Karpas-422 (cell line): ENCODE measurements at places on chromosomes 5 and 9. TPM values are rescaled to one million over a fixed set of nuclear protein-coding genes. Genes with fewer than 3 reads are reported as not detected.

DNA sequence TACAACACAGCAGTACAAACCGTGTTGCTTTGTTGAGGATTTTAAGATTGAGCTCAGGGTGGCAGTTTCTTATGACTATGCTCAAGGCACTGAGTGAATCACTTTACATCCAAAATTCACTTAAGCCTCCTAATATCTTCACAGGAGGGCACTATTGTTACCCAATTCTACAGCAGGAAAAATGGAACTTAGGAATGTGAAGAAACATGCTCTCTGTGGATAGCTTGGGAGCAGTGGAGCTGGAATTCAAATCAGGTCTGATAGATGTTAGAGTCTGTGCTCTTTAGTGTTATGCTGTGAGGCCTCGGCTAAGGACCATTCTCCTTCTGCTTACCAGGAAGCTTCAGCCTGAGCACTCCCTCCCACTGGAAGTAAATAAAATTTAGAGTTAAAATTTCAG, 18.7 kb upstream of the HMHB1 start:
- no peak for DNase-seq

ZNF366 gene
- not detected in 2 replicates for total RNA-seq

DNA sequence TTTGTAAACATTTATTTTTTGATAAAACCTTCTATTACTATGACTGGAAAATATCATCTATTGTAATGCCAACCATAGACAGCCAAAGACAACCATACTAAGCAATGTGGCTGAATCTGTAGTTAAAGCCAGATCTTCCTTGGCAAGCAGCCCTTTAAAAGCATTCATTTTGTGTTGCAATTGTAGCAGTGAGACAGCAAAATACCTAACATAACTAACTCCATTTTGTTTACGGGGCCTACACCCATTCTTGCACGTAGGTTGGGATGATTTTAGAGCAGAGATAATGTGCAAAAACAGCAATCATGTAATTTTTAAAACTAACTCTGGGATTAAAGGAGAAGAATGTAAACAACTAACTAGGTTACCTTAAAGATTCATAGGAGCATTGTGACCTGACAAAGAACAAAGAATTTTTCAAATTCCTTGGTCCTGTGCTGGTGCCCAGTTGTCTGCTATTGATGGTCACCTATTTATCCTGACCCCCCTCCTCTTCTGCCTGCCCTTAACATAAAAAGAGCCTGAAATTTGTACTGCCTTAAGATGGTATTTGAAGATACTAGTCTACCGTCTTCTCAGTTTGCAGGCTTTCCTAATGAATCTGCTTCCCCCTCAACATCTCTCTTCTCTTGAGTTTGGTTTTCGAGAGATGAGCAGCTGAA, 10.6 kb downstream of the IFNA1 start:
- DNase-seq = no peak

C6 gene
- total RNA-seq = not detected in 2 replicates

GRCh38 chr9:89522261-89522958, 24.5 kb upstream of the SEMA4D start:
- peak; percentile 90 for DNase-seq

CATSPER3 gene
- total RNA-seq = not detected in 2 replicates

DNA sequence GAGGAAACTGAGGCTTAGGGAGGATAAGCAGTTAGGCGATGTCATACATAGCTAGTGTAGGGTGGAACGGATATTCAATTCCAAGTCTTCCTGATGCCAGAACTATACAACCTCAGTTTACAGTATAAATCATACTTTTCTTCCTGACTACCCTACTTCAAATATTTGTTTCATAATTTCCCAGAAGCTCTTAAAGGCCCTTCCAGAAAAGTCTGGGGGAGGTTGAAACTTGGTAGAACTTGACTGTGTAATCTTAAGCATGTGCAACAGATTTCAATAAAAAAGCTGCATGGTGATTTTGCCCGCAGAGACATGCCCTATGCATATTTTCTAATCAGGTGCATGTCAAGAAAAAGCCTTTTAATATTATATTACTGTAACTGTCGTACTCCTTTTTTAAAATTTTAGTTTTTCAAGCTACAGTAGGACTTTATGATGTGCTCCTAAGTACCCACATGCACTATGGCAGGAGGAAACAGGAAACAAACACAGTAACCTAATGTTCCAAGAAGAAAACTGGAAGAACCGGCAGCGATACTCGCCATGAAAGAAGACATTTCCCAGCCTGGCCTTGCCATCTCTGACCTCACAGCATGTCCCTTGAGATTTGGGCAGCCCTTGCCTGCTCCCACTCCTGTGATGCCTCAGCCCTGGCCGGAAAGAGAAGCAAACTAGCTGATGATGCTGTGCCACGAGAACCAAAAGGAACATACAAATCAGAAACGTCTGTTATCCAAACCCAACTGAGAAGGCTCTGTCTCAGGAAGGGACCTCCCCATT, 266.0 kb downstream of the EFNA5 start:
- no peak for DNase-seq

URM1 gene
- total RNA-seq = 22.7 and 33.4 TPM in 2 replicates

DNA sequence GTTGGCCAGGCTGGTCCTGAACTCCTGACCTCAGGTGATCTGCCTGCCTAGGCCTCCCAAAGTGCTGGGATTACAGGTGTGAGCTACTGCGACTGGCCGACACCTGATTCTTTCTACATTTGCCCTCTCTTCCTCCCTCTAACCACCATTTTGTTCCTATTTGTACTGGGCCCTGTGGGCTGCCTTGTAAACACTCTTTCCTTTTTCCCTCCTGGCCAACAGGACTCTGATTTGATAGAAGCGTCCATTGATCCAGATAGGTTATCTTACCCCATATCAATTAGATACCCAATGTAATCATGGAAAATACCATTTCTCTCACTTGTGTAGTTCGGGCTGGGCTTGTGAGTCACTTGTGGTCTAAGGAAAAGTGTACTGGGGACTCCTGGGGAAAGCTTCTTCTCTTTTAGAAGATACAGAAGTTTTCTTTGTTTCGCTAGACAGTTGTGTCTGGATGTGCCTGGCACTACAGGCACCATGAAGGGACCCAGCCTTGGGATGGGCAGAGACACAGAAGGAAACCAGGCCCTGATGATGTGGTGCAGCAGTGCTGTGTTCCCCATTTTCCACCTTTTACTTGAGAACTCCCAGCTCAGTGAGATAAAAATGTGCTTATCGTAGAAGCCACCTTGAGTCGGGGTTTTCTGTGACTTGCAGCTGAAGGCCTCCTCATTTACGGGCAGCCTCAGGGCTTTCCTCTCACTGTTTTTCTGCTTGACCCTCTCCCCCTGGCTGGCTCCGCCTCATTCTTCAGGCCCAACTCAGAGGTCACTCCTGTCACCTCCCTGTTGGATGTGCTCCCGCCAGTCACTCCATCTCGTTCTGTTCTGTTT, 32.8 kb upstream of the CPEB4 start:
- DNase-seq = no peak

DNA sequence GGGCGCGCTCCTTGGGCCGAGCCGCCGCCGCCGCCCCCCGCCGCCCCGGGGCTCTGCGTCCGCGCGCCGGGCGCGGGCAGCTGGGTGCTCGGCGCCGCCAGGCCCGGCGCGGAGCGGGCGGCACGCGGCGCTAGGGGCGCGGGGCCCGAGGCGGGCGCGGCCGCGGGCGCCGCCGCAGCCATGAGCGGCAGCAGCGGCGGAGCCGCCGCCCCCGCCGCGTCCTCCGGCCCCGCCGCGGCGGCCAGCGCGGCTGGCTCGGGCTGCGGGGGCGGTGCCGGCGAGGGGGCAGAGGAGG, 351 bp downstream of the TRIO start:
- no peak for DNase-seq

DNA sequence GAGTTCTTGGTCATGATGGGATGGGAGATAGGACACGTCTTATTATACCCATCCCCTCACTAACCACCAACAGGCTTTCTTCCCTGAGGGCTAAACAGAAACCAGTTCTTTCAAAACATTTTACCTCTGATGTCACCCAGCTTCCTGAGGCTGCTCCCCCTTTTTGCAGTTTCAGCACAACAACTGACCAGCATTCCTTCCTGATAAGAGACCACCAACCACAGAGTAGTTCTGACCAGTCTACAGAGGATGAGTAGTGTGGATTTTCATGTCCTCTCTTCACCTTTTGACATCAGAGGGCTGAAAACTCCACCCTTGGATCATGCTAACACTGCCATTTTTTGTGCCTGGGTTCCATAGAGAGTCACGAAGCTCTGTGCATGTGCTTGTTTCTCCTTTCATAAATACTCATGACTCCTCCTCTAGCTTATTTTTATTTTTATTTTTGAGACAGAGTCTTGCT, 82.6 kb downstream of the OSTF1 start:
- no peak for DNase-seq

LURAP1L gene
- total RNA-seq = not detected in 2 replicates

DNA sequence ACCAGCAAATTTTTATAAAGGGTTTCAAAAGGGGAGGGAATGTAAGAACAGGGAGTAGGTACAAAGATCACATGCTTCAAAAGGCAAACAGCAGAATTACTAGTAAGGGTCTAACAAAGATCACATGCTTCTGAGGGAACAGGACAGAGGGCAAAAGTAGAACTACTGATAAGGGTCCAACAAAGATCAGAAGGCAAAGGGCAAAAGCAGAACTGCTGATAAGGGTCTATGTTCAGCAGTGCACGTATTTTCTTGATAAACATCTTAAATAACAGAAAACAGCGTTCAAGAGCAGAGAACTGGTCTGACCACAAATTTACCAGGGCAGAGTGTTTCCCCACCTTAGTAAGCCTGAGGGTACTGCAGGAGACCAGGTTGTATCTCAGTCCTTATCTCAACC, 469.5 kb upstream of the PIK3R1 start:
- DNase-seq = no peak

GRCh38 chr9:123434619-123435240, 78.7 kb downstream of the CRB2 start:
- DNase-seq = no peak

- DNase-seq = peak; percentile 77
These were observed 537 bp downstream of the MEIKIN start for GRCh38 chr5:131944702-131945550.

SLC23A1 gene
- total RNA-seq = not detected in 2 replicates

DNA sequence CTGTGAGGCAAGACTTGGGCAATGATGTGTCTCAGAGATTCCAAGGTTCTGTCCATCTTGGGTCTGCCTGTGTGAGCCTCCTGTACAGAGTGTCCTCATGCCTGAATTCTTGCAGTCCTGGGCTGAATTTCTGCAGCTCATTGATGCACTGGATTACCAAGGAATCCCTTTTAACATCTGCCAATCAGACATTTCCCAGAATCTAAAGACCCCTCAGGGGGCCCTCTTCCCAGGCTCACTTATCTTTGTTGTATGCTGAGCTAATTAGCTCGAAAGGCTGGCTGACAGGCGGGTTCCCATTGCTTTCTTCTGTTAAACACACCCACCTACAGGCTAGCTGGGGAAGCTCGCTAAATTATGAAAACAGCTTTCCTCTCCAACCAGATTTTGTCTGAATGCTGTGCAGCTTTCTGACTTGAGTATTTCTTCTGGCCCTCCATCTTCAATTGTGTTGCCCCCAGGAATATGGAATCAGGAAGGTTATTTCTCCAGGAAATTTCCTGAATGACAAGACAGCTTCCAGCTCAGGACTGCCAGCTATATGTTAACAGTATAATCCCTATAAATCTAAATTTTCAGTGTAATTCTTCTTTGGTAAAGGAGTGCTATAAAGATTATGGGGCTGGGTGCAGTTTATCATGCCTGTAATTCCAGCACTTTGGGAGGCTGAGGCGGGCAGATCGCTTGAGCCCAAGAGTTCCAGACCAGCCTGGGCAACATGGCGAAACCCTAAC, at the start of gene LIX1:
Gene LIX1, minus strand, starts transcription at position 91 of the 734 bp plus-strand sequence. Its CDS starts 35 bp downstream, at position 56.
- DNase-seq = peak; percentile 79

- DNase-seq = peak; percentile 52
These were observed 438 bp downstream of the TRIP13 start for GRCh38 chr5:893137-893506.

- no peak for DNase-seq
These were observed 201.7 kb downstream of the MEF2C start for GRCh38 chr5:88681211-88681803.

DNA sequence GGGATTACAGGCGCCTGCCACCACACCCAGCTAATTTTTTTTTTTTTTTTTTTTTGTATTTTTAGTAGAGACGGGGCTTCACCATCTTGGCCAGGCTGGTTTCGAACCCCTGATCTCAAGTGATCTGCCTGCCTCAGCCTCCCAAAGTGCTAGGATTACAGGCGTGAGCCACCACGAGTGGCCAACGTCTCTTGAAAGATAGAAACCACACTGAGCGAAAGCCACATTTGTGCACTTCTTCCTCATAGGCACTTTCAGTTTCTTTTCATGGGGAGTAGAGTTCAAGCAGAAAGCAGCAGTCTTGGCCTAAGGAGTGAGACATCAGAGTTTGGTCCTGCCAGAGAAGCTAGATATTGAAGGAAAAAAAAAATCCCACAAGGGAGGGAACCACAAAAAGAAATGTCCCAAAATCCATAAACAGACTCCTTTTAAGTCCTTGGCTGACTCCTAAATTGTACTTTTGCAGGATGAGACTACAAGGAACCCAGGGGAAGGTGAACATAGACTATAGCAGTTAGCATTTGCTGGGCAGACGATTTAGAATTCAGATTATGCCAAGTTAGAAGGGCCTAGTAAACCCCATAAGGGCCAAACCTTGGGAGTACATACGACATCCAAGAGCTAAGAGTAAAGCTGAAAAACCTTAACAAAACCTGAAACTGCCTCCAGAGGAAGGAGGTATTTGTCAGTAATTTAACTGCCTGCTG, 43.9 kb upstream of the GLIPR2 start:
- peak; percentile 41 for DNase-seq

STARD4 gene
- total RNA-seq = 23.1 and 29.3 TPM in 2 replicates

DNA sequence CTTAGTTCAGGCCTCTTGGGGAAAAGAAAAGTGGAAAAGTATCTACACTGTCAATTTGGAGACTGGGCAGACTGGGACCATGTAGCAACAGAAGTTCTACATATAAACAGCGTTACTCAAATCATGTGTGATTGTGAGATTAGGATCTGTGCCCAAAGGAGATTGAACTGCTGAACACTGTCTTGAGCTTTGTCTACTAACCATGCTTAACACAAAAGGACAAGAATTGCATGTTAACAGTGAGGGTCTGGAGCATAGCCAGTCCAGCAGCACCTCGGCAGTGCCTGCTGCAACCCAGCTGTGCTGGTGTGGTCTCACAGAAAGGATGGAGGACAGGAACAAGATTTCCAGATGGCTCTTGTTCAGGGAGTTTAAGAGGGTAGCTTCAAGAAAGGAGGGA, 5.7 kb downstream of the PAM start:
- no peak for DNase-seq

DNA sequence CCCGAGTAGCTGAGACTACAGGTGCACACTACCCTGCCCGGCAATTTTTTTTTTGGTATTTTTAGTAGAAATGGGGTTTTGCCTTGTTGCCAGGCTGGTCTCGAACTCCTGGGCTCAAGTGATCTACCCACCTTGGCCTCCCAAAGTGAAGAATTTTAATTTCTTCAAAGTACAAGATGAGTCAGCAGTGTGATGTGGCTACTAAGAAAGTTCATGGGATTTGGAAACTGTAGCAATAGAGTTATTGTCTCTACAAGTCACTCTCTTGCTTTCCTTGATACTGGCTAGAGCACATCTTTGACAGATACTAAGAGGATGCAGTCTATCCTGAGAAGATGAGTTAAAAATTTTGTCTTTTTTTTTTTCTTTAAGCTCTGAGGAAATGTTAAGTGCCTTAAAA, 1.6 kb downstream of the CREB3 start:
- DNase-seq = no peak

AGXT2 gene
- not detected in 2 replicates for total RNA-seq

CCL27 gene
- 0.36 TPM in 1 of 2 replicates, not detected in the other for total RNA-seq
